ENCODE measurements at places on chromosomes 1 and 21. TPM values are rescaled to one million over a fixed set of nuclear protein-coding genes. Genes with fewer than 3 reads are reported as not detected.

The HIVEP3 gene
- total RNA-seq, result 8.4 TPM

The NR1I3 gene
- not detected for total RNA-seq

The NBPF20 gene
- total RNA-seq, result 5.2 TPM

The SPATA6 gene
- 2.8 TPM for total RNA-seq

DNA sequence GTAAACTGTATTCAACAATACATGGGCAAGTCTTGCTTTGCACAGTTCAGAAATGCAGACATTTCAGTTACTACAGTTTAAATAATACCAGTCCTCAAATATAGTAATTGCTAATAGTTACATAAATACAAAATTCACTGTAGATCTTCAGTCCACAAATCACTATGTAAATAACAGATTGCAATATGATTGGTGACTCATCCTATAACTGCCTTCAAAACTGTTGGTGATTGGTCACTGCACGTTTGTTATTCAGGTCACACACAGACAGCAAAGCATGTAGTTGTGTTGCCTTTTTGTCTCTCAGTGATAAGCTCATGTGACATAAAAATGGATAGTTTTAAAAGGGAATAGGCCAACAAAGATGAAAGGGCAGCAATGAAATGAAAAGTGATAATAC is 186.5 kb upstream of the CTTNBP2NL start:
- DNase-seq, result peak; percentile 32

DNA sequence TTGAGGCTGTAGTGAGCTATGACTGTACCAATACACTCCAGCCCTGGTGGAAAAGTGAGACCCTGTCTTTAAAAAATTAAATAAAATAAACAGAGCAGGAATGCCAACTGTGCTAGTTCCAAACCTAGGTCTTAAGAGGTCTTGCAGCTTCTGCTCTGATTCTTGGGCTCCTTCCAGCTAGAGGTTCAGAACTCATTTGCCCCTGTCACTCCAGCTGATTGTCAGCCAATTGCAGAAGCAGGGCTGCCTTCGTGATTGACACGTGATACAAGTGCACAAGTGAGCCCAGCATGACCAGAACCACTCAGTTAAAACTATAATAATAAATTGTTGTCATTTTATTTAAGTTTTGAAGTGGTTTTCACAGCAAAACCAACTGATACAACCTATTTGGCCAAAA is 298.4 kb downstream of the USP25 start:
- DNase-seq, result no peak

DNA sequence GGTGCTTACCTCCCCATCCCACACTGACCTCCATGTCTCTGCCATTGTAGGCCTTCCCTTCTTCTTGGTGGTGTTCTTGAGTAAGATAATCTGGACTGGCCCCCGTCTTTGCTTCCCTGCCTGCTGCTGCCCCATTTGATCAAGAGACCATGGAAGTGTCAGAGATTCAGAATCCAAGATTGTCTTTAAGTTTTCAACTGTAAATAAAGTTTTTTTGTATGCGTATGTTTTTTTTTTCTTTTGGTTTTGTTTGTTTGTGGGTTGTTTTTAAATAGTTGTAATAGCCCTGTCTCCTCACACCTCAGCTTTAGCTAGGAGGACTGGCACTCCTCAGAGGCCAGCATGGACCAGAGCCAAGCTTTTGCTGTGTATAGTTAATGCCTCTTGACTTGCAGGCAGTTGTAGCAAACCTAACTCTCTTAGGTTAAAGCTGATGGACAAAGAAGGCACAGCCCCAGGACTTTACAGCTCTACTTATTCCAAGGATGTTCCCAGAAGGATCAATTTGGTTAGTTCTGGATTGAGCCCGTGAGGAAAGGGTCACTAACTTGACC is 5.6 kb upstream of the YBX1 start:
- no peak for DNase-seq

DNA sequence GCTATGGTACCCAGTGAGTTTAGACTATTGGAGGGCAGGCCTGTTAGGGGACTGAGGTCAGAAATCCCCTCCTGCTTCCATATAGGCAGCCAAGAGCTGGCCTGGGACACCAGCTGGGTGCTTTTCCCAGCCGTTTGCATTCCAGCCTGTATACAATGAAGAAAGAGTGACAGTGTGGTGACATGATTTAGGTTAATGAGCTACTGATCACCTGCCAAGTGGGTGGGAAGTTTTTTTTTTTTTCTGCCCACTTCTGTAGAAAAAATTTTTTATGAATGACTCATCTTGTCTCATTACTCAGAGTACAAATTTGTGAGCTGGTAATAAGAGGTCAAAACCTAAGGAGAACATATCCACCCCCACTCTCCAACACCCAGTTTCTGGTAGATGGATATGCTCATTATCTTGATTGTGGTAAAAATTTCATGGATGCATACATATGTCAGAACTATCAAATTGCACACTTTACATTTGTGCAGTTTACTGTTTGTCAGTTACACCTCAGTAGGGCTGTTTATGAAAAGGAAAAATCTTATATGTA is 16.4 kb upstream of the CGN start:
- DNase-seq, result peak; percentile 92

DNA sequence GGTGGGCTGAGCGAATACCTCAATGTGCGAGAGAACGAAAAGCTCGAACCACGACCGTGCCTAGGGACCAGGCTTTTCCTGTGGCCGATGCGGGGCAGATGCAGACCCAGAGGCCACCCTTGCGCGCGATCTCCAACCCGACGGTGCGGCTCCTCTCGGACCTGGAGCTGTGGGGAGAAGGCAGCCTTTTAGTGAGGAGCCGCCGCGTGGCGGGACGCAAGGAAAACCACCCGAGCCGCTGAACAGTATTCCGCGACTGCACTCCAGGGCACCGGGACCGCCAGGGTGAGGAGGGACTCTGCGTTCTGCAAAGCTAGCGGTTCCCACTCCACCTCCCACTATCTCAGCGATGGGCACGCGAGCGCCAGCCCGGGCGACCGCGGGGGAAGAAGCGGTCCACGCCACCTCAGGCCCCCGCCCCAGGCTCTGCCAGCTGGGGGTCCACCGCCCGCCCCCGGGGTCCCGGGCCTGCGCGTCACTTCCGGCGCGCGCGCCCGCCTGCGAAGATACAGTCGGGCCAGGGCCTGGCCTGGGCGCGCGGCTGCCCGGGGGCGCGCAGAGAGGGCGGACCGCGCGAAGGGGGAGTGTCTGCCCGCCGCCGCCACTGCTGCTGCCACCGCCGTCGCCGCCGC is 66.5 kb upstream of the PRKACB start:
- peak; percentile 69 for DNase-seq

GRCh38 chr1:25704267-25704691 is 87.7 kb downstream of the MAN1C1 start:
- DNase-seq, result no peak

GRCh38 chr21:25980710-25981109 is 189.9 kb downstream of the APP start:
- no peak for DNase-seq

DNA sequence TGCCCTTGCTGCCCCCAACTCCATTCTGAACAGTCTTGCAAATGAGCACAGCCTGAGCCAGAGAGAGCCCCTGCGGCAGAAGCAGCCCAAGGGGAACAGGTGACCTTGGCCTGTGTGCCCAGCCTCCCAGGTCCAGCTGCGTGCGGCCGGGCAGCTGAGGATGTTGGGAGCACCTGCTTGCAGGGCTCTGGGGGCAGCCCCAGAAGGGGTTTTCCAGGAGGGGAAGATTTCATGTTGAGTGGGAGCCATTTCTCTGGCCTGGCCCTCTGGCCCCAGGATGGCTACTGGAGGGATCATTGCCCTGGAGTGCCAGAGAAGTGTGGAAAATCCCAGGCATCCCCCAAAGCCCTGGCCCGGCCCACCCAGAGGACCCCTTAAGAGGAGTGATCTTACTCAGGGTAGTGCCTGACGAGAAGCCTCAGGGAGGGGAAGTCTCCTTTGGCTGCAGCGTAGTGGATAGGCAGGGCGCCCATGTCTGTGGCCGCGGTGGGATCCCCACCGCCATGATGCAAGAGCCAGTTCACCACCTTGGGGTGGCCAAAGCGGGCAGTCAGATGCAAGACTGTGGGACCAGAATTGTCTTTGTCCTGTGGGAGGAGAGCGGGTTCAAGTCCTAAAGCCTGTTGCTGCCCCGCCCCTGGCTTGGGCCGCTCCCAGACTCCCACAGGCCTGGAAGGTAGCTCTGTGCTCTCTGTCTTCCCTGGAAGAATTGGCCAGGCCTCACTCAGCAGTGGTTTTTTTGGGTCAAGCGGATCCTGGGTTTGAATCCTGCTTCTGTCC is 20.6 kb upstream of the RNU1-4 start:
- DNase-seq, result peak; percentile 1

DNA sequence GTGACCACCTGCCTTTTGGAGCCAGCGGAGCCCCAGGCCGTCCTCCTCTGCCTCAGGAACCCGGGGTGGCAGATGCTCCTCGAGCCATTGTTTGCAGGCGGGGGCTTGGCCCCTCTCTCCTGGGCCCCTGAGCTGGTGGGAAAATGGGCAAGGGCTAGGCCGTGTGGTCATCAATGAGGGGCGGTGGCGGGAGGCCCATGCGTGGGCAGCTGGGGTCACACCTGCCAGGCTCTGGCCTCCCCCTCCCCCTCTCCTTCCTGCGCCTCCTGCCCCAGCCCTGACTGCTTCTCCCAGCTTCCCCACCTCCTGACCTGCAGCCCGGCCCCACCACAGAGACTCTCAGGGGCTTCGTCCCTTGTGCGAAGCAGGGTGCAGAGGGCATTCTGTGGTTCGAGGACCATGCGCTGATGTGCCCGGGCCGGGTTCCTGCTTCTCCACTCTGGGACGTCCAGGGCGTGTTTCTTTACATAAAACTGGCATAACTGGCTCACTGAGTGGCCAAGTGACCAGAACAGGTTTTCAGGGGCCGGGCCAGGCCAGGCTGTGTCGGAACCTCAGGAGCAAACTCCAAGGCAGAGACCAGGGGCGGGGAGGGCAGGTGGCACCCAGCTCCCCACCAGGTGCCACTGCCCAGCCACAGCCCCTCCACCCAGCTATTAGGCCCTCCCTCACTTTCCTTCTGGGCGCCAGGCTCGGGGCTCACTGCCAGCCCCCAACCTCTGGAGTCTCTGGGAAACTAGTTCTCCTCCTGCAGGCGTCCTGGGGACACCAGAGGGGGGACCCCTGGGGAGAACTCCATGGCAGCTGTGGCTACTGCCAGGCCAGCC is 9.3 kb downstream of the SAMD11 start:
- peak; percentile 74 for DNase-seq

GRCh38 chr21:34989337-34990151 is 59.6 kb downstream of the RUNX1 start:
- no peak for DNase-seq

DNA sequence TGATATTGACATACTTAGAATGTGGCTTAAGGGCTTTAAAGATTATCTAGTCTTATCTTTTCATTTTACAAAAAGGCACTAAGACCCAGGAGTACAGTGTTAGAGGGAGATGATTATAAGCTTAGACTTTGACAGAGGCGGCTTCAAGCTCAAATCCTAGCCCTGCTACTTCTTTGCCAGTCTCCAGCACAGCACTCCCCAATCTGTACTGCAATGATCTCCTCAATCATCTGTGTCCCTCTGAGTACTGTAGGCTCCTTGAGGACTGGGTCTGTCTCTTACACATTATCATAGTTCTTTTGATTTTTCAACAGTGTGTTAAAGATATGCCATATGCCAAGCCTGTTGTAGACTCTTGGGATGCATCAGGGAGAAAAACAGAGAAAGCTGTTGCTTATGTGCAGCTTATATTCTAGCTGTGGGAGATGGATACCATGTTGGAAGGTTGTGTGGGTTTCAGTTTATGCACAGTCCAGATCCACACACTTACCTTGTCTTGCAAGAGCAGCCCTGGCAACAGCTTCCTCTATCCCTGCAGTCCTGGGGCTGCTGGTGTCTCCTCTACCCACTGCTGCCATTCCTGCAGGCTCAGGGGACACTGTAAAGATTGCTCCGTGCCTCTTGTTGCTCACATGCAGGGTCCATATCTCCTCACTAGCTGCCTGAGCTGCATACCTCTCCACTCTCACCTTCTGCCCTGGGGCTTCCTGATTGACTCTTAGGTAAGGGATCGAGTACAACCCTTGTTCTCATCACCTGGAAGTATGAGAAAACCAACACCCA is 103.9 kb upstream of the TSPAN2 start:
- no peak for DNase-seq

GRCh38 chr1:227417756-227418480 is 99.6 kb upstream of the CDC42BPA start:
- DNase-seq, result no peak

- peak; percentile 76 for DNase-seq
Measured at GRCh38 chr1:32933742-32934322, 30.8 kb downstream of the RNF19B start.

DNA sequence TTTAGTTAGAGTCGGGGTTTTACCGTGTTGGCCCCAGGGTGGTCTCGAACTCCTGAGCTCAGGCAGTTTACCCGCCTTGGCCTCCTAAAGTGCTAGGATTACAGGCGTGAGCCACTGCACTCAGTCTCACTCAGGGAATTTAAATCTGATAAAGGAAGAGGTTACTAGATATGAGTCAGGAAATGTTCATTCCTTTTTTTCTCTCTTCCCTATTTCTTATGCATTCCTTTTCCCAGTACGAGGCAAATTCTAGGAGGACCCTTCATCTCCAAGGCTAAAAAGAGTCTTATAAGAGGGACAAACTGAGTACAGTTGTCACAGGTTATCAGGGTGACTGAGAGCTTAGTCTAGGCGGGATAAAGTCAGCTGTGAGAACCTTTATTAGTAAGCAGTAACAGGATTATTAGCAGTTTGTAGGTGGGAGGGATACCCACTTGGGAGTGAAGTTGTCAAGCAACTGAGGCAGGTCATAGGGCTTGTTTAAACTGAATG is 9.1 kb downstream of the MACF1 start:
- DNase-seq, result no peak
